ENCODE measurements at places on chromosomes 5 and 9. TPM values are rescaled to one million over a fixed set of nuclear protein-coding genes. Genes with fewer than 3 reads are reported as not detected.

GRCh38 chr5:54013556-54014194 is 296.7 kb downstream of the ARL15 start:
- DNase-seq = peak; percentile 88

GRCh38 chr5:42377496-42377895 is 45.7 kb upstream of the GHR start:
- peak; percentile 6 for DNase-seq

GRCh38 chr9:33379666-33380389 is 22.5 kb downstream of the AQP7 start:
- DNase-seq = no peak

- DNase-seq = no peak
Measured at GRCh38 chr9:68683433-68683832, 21.6 kb upstream of the PIP5K1B start.

GRCh38 chr9:5895782-5896181 is 5.1 kb downstream of the MLANA start:
- DNase-seq = no peak

GRCh38 chr9:127930231-127931091 is at the start of gene PIP5KL1:
Gene PIP5KL1, minus strand, starts transcription at chr9:127930777. Its CDS starts 25 bp downstream, at chr9:127930752.
- DNase-seq = peak; percentile 71

DNA sequence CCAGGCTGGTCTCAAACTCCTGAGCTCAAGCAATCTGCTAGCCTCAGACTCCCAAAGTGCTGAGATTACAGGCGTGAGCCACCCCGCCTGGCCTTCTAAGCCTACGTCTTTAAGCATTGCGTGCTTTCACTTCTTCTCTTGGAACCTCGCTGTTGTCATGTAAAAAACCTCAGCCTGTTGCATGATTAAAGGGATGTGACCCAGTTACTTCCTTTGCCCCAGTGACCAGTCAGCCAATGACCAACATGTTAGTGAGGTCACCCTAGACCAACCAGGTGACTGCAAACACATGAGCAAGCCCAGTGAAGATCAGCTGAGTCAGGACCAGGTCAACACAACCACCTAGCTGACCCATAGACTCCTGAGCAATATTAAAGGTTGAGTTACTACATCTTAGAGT is 10.5 kb downstream of the KIF4B start:
- DNase-seq = peak; percentile 4

- DNase-seq = peak; percentile 65
Measured at GRCh38 chr9:33350310-33350709, 52.1 kb downstream of the AQP7 start.

DNA sequence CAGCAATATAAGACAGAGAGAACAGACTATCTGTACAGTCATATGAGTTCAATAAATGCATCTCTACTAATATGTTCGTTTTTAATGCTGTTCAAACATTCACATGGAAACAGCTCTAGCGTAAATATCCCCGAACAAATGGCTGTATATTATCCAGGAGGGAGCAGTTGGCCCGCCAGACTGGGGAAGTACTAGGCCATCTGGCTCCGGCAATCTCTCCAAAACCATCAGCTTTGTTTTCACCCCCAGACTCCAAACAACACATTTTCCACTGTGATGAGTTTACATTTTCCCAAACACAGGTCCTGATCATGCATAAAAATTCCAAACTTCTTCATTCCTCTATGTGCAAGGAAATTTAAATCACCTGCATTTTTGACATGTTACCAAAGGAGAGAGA is 8.7 kb downstream of the EBF1 start:
- DNase-seq = no peak

DNA sequence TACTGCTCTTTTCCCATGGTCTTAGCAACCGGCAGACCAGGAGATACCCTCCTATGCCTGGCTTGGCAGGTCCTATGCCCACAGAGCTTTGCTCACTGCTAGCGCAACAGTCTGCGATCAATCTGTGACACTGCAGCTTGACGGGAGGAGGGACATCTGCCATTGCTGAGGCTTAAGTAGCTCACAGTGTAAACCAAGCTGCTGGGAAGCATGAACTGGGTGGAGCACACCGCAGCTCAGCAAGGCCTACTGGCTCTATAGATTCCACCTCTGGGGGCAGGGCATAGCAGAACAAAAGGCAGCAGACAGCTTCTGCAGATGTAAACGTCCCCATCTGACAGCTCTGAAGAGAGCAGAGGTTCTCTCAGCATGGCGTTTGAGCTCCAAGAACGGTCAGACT is 40.4 kb downstream of the MCTP1 start:
- DNase-seq = no peak

DNA sequence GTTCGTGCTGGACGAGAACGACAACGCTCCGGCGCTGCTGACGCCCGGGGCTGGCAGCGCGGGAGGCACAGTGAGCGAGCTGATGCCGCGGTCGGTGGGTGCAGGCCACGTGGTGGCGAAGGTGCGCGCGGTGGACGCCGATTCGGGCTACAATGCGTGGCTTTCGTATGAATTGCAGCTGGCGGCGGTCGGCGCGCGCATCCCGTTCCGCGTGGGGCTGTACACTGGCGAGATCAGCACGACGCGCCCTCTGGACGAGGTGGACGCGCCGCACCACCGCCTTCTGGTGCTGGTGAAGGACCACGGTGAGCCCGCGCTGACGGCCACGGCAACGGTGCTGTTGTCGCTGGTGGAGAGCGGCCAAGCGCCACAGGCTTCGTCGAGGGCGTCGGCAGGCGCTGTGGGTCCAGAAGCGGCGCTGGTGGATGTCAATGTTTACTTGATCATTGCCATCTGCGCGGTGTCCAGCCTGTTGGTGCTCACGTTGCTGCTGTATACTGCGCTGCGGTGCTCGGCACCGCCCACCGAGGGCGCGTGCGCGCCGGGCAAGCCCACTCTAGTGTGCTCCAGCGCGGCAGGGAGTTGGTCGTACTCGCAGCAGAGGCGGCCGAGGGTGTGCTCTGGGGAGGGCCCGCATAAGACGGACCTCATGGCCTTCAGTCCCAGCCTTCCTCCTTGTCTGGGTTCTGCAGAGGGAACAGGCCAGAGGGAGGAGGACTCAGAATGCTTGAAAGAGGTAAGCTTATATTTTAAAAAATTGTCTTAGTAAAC is 2.2 kb downstream of the PCDHA13 start:
- no peak for DNase-seq

- DNase-seq = no peak
Measured at GRCh38 chr5:149942199-149942598, 2.4 kb downstream of the PDE6A start.

- DNase-seq = peak; percentile 89
Measured at GRCh38 chr5:95861864-95862561, 39.5 kb upstream of the GLRX start.

CHSY3 gene
- 1.7 TPM for total RNA-seq

ANKRD34B gene
- total RNA-seq = not detected

OR13C3 gene
- not detected for total RNA-seq

HTR4 gene
- not detected for total RNA-seq

NRG2 gene
- 0.17 TPM for total RNA-seq

EEIG1 gene
- 47.4 TPM for total RNA-seq

PCSK5 gene
- 2.4 TPM for total RNA-seq

BRD3 gene
- total RNA-seq = 17.3 TPM

TNFSF15 gene
- 2.1 TPM for total RNA-seq

TMEM252 gene
- not detected for total RNA-seq

All from mammary epithelial cell (primary cell).